ENCODE measurements at places on chromosomes 4 and X.

DNA sequence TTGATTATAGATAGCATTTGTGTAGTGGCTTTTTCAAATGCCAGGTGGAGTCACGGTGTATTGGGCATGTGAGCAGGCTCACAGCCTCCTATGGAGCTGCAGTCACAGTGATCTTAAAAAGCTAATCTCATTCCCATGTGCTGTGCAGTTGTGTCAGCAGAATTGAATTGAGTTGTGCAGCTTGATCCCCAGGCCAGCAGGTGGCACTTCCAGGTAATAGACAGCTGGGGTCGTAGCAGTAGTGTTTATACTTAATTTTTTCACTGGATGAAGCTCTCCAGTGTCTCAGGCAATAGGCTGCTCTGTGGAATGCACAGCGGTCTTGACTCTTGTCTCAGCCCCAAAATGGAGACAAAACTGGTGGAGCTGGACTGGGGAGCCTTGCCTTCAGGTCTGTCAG lies 1028.1 kb downstream of the SH3BGRL start:
- no peak for DNase-seq

DNA sequence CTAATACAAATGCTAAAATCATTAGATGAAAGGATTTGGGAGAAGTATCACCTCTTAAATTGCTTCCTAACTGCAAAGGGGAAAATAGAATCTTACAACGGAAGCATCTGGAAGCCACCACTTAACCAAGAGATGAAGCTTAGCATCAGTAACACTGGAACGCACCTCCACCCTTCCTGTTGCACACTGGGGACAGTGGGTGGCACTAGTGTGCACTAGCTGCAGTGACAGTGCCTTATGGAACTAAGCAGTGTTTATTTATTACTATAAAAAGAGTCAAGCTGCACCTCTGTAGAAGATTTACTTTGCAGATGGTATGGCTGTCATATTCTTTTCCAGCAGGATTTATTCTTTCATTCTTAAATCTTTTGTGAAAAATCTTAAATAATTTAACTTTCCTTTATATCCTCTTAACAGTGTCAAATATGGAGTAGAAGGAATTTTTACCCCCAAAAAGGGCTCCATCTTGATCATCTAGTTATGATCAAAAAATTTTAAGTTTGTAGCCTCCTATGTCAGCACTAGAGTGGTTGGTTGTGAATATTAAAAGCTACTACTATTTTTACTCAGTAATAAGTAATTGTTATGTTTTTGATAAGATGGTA lies 76.7 kb downstream of the SCD5 start:
- no peak for DNase-seq

DNA sequence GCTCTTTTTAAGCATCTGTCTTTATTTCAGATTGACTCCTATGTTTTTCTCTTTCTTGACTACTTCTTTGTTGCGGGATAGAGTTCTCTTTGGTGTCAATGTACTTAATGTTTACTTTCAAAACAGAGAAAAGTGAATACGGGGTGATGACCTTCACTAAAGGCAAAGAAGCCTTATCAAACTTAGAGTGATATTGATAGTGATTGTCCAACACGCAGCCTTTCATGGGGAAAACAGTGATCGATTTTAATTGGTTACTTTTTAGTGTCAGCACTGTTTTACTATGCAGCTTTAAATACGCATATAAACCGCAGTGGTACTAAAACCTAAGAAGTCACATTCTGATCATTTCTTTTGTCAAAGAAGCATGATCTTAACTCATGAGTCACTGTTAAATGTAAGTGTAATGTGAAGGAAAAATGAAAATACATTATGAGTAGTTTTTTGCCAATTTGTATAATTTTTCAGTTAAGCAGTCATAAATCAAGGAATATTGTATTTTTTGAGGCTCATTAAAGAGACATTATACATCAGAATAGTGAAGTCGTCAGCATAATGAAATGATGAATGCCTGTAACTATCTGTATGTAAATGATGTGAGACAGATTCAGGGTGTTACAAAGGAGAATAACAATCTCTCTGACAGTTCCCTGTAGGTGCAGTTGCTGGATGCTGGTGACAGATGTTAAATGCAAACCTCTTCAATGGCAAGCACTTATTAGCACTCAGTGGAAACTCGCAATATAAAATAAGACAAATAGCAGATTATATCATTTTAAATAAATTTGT lies 2082.8 kb upstream of the TENM3 start:
- no peak for DNase-seq

DNA sequence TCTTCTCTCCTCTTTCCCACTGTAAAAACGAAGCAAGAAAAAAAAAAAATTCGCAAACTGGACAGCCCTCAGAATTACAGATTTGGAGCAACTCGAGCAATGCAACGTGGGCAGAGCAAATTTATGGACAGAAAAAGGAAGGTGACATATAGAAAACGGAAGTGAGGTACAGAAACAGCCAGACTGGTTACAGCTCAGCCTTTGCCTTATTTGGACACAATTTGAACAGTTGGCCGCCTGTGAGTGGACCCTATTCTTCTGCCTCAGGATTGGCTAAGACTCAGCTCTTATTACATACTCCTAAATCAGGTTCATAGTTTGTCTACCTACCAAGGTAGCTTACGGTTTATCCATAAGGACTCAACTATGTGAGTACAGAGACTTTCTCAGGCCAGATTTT lies 98.8 kb downstream of the SOWAHB start:
- no peak for DNase-seq

GRCh38 chr4:39044956-39045826 lies 13.0 kb upstream of the TMEM156 start:
- DNase-seq, result no peak
